ENCODE measurements at places on chromosomes 7 and 10. TPM values are rescaled to one million over a fixed set of nuclear protein-coding genes. Genes with fewer than 3 reads are reported as not detected.

- no peak overlapping the region for H3K4me3 ChIP-seq
- no peaks in the 10 kb centered on the region for H3K36me3 ChIP-seq
- H3K27me3 ChIP-seq, result no peaks in the 10 kb centered on the region
- H3K27ac ChIP-seq, result no peak overlapping the region
- no peaks in the 10 kb centered on the region for H3K4me1 ChIP-seq
- no peak for DNase-seq
Measured at GRCh38 chr7:108190891-108191290, 60.7 kb upstream of the LAMB4 start.

Gene GIMAP5
- total RNA-seq, result 31.9 TPM

DNA sequence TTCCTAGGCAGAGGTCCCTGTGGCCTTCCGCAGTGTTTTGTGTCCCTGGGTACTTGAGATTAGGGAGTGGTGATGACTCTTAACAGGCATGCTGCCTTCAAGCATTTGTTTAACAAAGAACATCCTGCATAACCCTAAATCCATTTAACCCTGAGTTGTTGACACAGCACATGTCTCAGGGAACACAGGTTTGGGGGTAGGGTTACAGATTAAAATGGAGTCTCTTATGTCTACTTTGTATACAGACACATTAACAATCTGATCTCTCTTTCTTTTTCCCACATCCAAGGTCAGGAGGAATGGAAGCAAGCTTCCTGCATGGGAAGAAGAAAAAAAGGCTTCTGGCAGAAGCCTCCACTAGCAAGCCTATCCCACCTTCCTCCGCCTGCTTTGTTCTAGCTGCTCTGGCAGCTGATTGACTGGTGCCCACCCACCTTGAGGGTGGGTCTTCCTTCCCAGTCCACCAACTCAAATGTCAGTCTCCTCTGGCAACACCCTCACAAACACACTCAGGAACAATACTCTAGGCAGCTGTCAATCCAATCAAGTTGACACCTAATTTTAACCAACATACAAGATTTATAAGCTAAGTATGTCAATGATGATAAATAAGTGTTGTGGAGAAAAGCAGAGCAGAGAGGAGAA, 176.5 kb upstream of the CCZ1B start:
- no peak for DNase-seq
- H3K27me3 ChIP-seq, result no peaks in the 10 kb centered on the region
- H3K27ac ChIP-seq, result no peak overlapping the region
- H3K4me1 ChIP-seq, result no peaks in the 10 kb centered on the region
- no peaks in the 10 kb centered on the region for H3K36me3 ChIP-seq

DNA sequence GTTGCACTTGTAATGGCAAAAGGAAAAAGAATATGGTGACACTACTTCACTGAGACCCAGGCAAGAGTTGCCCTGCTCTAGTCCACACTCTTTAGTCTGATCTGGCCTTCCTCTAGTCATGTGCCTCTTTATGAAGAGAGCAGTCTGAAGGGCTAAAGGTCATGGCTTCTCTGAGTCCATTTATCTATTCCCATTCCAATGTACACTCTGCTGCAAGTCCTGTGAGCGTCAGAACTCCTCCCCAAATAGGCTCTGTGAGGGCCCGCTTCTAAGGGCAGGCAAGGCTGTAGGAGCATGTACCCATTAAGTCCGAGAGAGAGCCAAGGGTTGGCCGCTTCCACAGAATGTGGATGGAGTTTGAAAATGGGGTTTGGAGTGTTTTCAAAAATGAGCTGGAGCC, 209.3 kb downstream of the AHR start:
- no peak overlapping the region for H3K4me3 ChIP-seq
- H3K36me3 ChIP-seq, result no peaks in the 10 kb centered on the region
- no peak for DNase-seq
- no peak overlapping the region for H3K27ac ChIP-seq
- no peaks in the 10 kb centered on the region for H3K4me1 ChIP-seq

DNA sequence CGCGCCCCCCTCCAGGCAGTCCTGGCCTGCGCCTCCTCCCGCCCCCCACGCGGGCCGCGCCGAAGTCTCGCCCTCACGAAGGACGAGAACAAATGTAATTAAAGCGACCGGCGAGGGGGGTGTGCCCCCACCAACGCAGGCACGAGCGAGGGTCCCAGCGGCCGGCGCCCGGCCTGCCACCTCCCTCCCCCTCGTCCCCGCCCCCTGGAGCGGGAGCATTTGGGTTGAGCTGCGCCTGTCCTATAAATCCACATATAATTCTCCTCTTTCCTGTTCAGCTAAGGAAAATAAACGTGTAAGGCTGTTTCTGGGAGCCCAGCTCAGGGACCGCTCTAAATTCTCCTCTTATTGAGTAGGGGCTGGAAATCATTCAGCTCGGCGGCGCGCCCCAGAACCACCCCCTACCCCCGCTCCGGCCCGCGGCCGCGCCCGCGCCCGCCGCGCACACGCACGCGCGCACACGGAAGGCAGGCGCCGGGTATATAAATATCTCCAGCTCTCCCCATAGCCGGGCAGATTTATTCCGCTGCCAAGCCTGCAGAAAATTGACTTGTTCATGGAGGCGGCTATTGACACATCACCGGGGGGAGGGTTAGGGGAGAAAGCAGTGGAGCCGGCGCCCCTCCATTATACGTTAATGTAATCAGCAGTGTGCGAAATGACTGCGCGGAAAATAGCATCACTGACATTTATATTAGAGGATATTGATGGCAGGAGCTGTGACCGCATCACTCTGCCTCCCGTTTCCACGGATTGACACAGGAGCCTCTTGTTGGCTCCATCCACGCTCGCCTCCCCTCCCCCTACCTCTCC, 61.6 kb upstream of the BTRC start:
- H3K4me1 ChIP-seq, result peaks cover 21% of the 10 kb centered on the region
- H3K27me3 ChIP-seq, result peaks cover 83% of the 10 kb centered on the region
- no peak for DNase-seq
- no peak overlapping the region for H3K27ac ChIP-seq

DNA sequence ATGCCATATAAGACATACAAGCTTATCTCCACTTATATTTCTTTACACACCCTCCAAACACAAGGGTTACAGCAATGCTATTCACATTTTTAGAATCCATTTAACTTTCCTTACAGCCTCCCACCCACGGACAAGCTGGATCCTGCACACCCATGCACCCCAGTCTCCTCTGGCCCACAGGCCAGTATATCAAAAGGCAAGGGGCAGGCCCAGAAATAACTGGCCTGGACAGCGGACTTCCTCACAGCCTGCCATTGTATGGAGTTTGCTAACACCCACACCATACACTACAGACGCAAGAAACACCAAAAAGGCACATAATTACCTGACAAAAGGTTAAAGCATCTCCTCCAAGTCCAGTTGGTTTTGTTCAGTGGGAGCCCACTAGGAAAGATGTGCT, 12.0 kb downstream of the HOXA4 start:
- peak overlapping the region; percentile 87 for H3K27ac ChIP-seq
- DNase-seq, result no peak
- peaks cover 14% of the 10 kb centered on the region for H3K4me1 ChIP-seq
- peaks cover 20% of the 10 kb centered on the region for H3K27me3 ChIP-seq
- H3K4me3 ChIP-seq, result peak overlapping the region; percentile 55

DNA sequence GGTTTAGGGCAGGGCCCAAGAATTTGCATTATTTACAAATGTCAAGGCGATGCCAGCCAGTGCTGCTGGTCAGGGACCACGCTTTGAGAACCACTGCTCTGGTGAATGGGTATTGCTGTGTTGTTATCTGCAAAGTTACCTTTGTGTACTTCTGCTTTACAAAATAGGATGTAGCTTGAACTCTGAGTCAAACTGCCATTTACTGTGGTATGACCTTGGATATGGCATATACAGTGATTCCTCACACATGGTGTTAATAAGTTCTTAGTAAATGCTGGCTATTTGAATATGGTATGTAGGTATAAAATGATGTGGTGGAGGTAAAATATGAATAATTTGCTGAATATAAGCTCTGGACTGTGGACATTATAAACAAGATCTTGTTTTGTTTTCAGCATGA, 148.9 kb downstream of the AUTS2 start:
- H3K36me3 ChIP-seq, result no peaks in the 10 kb centered on the region
- no peaks in the 10 kb centered on the region for H3K4me1 ChIP-seq
- no peak overlapping the region for H3K27ac ChIP-seq
- H3K27me3 ChIP-seq, result no peaks in the 10 kb centered on the region
- no peak overlapping the region for H3K4me3 ChIP-seq
- no peak for DNase-seq

Gene TAS2R38
- total RNA-seq, result not detected

DNA sequence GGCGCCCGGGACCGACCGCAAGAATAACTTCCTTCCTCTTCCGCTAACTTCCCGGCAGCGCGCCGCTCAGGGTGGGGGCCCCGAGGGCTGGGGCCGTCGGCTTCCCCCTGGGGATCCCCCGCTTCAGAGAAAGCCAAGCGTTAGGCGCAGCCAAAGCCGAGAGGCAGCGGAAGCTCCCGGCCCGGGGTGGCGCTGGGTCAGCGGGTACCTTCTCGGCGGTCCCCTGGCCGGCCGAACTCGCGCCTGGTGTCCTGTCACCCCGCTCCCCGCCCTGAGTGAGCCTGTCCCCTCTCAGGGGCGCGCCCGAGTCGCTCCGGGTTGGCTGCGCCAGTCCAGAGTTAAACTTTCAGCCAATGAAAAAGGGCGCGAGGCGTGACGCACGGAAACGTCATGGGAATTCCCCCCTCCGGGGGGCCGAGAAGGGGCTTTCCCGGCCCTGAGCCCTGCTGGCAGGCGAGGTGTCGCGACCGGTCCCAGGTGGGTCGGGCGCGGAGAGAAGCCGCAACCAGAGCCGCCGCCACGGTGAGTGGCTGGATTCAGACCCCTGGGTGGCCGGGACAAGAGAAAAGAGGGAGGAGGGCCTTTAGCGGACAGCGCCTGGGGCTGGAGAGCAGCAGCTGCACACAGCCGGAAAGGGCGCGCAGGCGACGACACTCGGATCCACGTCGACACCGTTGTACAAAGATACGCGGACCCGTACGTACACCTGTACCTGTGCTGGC, 1.3 kb upstream of the NFKB2 start:
- no peaks in the 10 kb centered on the region for H3K27me3 ChIP-seq
- peaks cover 46% of the 10 kb centered on the region for H3K4me1 ChIP-seq
- peaks cover 10% of the 10 kb centered on the region for H3K36me3 ChIP-seq
- H3K27ac ChIP-seq, result peak overlapping the region; percentile 96
- peak overlapping the region; percentile 68 for H3K4me3 ChIP-seq
- peak; percentile 95 for DNase-seq

GRCh38 chr7:92636018-92636560, 45.9 kb upstream of the FAM133B start:
- peaks cover 36% of the 10 kb centered on the region for H3K4me1 ChIP-seq
- no peak overlapping the region for H3K27ac ChIP-seq
- H3K27me3 ChIP-seq, result no peaks in the 10 kb centered on the region

DNA sequence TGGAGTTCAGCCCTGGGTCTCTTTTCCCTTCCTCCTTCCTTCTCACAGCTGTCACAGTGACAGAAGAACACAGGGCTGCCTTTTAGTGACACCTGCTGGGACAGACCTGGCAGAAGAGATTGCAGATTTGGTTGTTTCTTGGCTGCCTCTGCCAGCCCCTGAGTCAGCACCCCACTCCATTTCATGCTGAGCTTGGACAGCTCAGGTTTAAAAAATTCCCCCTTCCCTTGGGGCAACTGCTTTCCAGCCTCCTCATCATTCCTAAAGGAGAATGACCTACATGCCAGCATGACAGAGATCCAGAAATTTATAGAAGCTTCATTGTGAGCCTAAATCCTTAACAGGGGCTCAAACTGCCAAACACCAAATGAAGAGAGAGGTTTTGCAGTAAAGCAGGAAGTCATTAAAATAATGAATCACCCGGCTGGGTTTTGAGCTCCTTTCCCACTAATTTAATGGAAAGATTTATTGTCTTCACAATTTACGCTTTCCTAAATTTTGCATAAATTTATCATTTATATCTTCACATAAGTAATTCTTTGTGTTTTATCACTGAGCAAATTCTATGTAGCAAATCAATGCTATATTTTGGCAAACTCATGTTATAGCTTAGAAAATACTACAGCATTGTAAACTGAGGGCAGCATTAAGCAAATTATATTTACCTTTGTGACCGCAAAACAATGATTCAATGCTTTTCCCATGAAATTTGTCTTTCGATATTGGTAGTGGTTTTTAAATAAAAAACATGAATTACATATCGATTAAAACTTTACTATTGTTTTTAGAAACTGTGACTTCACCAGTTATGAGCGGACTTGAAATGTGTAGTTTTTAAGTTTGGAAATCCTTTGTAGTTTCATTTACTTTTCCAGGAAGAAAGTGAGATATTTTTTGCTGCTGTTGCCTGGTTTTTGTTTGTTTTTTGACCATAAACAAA, 399.5 kb upstream of the ANKRD30A start:
- DNase-seq, result no peak
- H3K27ac ChIP-seq, result no peak overlapping the region
- no peaks in the 10 kb centered on the region for H3K27me3 ChIP-seq
- H3K4me3 ChIP-seq, result no peak overlapping the region
- no peaks in the 10 kb centered on the region for H3K36me3 ChIP-seq

- no peaks in the 10 kb centered on the region for H3K27me3 ChIP-seq
- peak overlapping the region; percentile 40 for H3K4me3 ChIP-seq
- H3K4me1 ChIP-seq, result peaks cover 67% of the 10 kb centered on the region
- peak; percentile 70 for DNase-seq
- H3K36me3 ChIP-seq, result peaks cover 38% of the 10 kb centered on the region
Measured at GRCh38 chr7:99379043-99379577, 4.6 kb downstream of the ARPC1B start.

DNA sequence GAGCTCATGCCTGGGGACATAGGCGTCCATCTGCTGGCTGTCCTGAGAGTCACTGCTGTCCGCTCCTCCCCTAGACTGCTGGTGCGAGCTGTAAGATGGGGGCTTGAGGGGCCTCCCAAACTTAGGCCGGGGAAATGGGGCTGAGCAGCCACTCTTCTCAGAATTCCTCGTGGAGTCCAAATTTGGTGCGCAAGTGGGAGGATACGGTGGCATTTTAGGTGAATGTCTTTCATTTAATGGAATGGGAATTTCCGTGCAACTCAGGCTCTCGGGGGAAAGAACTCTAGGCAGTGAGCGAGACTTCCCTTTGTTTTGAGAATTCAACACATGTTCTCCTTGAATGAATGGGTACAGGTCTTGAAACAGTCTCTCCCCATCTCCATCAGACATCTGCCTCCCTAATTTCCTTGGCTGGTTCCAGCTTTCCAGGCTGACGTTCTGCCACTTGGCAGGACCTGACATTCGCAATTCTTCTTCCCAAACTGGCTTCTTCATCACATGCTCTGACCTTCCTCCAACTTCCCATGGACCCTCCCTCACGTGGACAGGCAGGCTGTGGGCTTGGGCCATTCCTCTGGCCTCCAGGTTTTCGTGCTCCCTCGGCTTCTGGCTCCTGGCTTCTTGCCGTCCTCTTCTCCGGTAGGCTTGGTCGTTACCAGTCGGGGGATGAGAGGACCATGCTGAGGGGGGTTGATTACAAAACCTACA, 30.1 kb downstream of the JCAD start:
- no peak for DNase-seq
- H3K4me1 ChIP-seq, result peaks cover 55% of the 10 kb centered on the region
- peak overlapping the region; percentile 81 for H3K27ac ChIP-seq
- peaks cover 17% of the 10 kb centered on the region for H3K36me3 ChIP-seq
- no peak overlapping the region for H3K4me3 ChIP-seq
- peaks cover 3% of the 10 kb centered on the region for H3K27me3 ChIP-seq

Data from lower lobe of right lung (tissue), 2 donors.